ENCODE measurements at places on chromosomes 3 and 15.

DNA sequence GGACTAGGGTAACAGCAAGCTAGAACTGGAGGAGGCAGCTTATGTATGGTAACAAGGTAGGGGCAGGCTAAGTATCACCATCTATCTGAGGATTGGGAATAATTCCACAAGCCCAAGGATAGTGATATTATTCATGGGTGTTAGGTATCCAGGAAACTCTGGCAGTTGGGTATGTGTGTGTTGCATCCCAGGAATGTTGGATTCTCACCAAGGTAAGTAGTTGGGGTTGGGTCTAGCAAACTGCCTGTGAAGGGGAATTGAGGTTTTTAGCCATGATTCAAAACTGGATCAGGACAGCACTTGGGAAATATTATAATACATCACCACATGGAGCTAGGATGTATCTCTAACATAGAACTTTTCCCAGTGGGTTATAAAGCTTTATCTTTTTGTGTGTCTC is 626.4 kb upstream of the GOLIM4 start:
- no peak for DNase-seq

DNA sequence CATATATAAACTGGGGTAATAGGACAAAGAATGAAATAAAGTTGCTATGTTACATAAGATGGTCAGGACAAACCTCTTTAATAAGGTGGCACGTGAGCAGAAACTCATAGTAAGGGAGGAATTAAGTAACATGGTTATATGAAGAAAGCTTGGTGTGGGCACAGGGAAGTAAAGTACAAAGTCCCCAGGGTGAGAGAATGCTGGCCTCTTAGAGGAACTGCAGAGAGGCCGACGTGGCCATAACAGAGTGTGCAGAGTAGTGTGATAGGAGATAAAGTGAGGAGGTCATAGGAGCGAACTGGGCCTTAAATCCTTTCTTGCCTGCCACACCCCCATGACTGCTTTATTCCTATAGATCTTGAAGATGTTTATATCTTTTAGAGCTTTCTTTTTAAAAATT is 17.4 kb upstream of the RBMS3 start:
- DNase-seq = no peak

DNA sequence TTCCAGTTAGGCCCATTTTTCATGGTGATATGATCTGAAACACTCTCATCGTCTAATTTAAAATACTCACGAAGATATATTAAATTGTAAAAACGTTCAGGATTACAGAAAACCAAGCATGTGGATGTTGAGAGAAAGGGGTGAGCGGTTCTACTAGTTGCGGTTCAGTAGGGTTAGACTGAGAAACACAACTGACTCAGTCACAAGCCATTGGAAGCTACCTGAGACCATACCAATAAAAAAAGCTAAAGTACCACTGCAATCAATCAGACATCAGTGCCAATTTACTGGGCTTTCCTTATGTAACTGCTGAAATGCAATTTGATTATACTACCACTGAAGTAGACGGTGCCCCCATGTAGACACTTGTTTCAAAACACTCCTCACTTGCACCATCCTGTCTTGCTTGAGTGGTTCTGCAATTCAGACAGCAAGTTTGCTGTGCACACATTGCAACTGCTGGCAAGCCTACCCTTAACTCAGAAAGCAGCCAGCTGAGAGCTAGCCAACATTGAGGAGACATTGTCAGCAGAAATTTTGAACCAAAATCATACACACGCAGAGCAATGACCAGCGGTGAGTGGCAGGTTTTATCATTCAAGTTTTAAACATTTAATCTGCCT is 368.7 kb upstream of the ARHGEF26 start:
- DNase-seq = peak; percentile 3

DNA sequence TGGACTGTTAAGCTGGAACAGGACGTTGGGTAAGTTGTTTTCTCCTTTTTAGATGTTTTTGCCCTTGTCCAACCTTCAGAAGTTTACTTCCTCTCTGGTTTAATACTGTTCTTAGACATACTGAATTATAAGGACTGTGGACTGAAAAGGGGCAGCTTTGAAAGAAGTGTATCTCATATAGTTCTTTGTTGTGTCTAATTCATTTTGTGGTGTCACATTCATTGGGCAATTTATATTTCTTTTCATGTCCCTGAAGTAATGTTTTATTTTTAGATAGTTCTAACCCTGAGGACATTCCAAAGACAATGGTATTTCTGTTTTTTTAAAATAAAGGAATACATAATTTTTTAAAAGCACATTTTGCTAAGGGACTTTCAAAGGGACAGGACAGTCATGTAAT is 45.2 kb downstream of the TMEM108 start:
- DNase-seq = no peak

DNA sequence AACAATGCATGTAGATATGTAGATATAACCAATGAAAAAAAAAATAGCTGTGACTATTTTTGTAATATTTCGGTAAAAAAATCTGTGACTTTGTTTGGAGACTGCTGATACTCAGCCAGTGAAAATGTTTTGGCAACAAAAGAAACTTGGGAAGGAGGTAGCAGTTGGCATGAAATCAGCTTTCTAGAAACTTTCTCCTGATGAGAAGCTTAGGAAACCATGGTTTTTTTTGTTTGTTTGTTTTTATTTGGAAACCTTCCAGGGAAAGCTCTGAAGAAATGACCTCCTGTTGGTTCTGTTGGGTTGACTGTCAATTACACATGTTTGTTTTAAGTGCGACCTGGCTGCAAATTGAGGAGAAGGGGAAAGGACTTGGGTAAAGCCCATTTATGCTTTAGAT is 445.9 kb downstream of the UNC13C start:
- DNase-seq = no peak

DNA sequence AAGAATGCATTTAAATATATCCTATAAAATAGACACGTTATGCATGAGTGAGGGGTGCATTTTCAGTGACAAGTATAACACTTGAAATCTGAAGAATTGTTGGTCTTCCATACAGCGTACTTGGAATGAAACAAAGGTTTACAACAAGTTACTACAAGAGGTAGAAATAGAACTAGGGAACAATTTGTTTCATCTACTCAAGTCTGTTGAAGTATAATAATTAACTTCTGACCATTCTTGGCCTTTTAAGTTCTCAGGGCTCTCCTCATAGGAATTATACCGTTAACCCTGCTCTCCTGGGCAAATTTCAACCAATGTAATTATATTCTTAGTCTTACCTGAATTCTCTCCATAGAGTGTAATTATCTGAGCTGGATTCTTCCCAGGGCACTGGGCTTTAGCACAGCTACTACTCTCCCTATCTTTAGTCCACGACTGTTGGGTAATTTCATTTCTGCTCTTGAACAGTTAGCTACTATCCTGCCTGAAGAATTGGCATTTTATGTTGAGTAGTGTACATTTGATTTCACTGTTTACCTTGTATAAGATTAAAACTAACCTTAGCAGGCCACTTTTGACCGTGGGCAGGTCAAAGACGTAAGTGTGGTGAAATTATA is 100.6 kb downstream of the UBE2E2 start:
- DNase-seq = no peak

DNA sequence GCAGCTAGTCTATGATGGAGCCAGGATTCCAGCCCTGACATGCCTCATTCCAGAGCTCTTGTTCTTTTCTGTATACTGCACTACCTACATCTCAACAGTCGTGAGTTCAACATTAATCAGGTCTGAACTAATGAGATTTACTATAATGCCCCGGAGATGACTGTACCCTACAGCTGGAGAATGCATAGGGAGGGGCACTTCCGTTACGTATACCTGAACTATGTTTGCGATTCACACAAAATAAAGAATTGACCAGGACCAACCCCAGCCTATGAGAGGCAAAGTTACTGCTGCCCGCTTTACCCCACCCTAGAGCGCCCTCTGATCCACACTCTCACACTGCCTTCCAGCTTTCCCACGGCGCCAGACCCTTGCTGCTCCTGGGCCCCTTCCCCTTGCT is 97.0 kb downstream of the IGF2BP2 start:
- no peak for DNase-seq

DNA sequence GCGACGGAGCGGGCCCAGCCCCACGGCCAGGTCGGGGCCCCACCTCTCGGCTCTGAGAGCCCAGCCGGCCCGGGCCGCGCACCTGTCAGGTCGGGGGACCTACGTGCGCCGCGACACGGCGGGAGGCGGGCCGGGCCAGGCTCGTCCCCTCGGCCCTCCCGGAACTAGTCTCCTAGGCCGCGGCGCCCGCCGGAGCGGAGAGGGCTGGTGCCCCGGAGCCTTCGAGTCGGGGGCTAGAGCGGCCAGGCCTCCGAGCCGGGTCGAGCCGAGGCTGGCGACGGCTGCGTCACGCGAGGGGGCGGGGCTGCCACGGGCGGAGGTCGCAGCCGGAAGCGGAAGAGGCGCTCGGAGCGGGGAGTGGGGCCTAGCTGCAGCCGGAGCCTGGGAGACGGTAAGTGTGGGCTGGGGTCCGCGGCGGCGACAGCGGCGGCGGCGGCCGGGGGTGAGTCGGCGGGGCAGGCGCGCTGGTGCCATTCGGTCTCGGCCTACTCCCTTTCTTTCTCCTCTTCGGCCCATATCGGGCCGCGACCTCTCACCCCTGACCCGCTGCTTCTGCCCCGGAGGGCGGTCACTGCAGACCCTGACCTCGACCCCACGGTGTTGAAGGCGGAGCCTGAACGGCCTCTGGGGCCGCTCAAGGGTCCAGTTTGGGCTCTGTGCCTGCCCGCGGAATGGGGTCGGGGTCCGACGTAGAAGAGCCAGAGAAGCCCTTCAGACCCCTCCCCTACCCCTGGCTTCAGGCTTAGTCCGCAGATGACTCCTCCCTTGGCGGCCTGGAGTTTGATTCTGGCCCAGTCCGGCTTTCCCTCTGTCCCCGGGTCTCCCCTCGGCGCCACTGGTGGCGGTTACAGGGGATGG is at the start of gene CLK3:
CLK3 (plus strand) TSS at position 329 of the 858 bp plus-strand sequence. CDS start 3,361 bp downstream, outside the sequence.
- peak; percentile 90 for DNase-seq

GRCh38 chr3:179266701-179267211 is 15.8 kb upstream of the KCNMB3 start:
- no peak for DNase-seq

DNA sequence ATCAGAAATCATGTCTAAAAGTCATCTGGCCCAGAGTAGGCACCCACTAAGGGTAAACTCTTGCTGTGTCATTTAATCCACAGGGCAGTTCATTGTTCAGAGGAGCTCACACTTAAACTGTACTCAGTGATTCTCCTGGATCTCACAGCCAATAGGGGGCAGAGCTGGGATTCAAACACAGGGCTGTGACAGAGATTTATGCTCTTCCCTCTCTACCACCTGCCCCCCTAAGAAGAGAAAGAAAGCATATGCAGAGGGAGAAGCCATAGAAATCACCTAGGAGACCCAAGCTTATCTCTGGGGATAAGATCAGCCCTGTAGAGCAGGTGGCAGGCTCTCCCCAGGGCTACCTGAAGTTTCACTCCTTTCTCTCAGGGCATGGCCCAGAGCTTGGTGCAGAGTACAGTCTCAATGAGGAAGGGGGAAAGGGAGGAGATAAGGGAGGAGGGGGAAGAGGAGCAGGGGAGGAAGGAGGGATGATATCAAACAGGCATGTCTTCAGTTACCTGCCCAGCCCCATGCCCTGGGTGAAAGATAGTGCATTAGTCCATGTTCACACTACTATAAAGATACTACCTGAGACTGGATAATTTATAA is 51.8 kb upstream of the ADPGK start:
- DNase-seq = no peak

DNA sequence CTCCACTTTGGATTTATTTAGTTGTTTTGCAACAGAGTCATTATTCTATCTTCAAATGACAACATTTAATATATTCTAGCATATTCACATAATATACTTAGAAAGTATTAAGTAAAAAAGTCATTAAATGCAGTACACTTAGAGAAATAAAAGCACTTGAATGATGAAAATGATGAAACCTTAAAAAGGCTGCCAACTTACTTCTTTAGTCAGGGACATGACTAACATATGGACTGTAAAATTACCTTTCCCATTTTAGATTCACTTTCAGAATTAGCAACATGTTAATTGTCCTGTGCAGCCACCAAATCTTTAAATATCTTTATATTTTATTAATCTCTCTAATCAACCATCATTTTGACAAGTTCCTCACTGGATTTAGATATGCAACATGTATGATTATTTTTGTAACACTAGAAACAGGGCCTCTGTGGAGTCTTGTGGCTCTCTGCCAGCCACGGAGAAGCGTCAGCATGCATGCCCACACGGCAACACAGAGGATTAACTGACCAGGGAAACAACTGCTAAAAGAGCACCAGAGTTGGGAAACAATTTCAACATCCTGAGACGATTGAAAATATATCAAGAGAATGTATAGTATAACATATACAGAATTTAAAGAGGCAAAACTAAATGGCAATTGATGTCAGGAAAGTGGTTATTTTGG is 95.7 kb downstream of the ANO10 start:
- no peak for DNase-seq

GRCh38 chr3:32104492-32104891 is 1.9 kb upstream of the GPD1L start:
- no peak for DNase-seq

DNA sequence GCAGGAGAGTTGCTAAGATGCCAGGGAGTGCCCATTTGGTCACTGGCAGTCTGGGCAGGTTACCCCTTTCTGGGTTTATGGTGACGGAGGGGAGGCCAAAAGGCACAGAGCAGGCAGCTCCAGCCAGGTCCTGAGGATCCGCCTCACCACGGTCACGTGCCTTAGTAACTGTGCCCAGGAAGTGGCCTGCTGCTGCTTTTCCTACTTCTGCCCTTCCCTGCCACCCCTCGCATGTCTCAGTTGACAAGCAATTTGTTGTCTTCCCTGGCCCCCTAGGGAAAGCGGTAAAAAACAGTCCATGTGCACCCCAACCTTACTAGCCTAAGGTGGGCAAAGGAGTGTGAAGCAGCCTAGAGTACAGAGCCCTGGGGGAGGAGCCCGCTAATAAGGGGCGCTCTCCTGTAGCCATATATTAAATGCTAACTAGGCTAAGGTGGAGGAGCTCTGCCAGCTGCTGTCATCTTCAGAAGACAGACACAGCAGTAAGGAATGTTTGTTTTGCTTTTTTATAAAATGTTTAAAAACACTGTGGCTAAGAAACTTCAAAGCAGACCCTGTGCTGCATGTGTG is 9.1 kb upstream of the LIPH start:
- no peak for DNase-seq

GRCh38 chr3:124878561-124879336 is 8.4 kb downstream of the ITGB5 start:
- DNase-seq = no peak

DNA sequence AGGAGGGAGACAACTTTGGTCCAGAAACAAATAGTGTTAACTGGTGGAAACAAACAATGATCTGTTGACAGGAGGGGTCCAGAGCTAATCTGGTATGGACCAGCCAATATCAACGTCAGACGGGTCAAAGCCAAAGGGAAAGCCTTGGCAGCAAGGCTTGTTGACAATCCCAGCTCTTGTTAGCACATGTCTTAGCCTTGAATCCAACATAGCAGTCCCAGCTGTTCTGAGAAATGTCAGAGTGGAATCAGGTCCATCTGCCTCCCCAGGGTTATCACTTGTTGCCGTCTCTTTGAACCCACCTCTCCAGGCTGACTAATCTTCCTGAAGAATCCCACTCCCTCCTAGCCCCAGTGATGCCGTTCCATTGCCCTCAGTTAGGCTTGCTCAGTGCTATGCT is 404.6 kb upstream of the MCTP2 start:
- DNase-seq = no peak

GRCh38 chr3:52783211-52783555 is 5.8 kb downstream of the ITIH1 start:
- no peak for DNase-seq

GRCh38 chr15:90883526-90883975 is 753 bp upstream of the FES start:
- DNase-seq = no peak

GRCh38 chr15:63382966-63383710 is 1.5 kb upstream of the CA12 start:
- DNase-seq = no peak

Measured in SHP77 (cell line).